ENCODE measurements at places on chromosomes 3 and 15.

DNA sequence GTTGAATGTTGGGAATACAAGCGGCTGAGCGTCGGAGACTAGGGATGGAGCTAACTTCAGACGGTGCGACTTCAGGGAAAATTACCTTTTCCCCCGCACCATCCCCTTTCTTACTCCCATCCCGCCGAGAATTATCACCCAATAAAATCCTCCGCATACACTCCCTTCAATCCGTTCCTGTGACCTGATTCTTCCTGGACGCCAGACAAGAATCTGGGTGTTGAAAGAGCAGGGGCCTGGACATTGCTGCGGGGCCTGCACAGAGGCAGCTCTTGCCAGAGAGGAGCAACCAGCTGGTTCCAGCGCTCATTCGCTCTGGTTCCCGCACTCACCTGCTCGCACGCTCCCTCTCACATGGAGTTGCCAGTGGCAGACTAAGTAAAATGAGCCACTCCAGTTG, 241.9 kb downstream of the ALCAM start:
- no peak for DNase-seq

GRCh38 chr15:87874896-87875711, 381.4 kb downstream of the NTRK3 start:
- no peak for DNase-seq

- DNase-seq, result no peak
Observed at GRCh38 chr3:27166888-27167287, 202.3 kb downstream of the NEK10 start.

GRCh38 chr3:29475854-29476253, 195.0 kb downstream of the RBMS3 start:
- no peak for DNase-seq

DNA sequence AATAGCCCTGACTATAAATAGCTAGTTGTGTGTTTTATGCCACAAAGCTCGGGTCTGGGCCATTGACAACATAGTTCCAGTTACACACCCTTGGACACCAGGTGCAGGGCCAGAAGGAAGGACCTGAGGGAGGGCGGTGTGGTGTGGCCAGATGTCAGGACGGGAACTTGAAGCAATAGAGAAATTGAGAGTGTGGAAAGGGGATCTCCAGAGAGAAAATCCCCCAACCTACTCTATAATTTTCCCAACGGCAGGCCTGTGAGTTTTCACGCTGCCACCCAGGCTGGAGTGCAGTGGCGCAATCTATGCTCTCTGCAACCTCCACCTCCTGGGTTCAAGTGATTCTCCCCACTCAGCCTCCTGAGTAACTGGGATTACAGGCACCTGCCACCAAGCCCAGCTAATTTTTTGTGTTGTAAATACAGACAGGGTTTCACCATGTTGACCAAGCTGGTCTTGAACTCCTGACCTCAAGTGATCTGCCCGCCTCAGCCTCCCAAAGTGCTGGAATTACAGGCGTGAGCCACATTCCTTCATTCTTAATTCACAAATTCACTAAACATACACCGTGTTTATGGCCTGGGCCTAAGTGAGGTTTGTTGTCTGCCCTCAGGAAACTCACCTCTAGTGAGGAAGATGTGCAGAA, 70.8 kb upstream of the KLF13 start:
- DNase-seq, result no peak

GRCh38 chr3:127389420-127389819, 101.6 kb upstream of the PRR20G start:
- DNase-seq, result no peak

DNA sequence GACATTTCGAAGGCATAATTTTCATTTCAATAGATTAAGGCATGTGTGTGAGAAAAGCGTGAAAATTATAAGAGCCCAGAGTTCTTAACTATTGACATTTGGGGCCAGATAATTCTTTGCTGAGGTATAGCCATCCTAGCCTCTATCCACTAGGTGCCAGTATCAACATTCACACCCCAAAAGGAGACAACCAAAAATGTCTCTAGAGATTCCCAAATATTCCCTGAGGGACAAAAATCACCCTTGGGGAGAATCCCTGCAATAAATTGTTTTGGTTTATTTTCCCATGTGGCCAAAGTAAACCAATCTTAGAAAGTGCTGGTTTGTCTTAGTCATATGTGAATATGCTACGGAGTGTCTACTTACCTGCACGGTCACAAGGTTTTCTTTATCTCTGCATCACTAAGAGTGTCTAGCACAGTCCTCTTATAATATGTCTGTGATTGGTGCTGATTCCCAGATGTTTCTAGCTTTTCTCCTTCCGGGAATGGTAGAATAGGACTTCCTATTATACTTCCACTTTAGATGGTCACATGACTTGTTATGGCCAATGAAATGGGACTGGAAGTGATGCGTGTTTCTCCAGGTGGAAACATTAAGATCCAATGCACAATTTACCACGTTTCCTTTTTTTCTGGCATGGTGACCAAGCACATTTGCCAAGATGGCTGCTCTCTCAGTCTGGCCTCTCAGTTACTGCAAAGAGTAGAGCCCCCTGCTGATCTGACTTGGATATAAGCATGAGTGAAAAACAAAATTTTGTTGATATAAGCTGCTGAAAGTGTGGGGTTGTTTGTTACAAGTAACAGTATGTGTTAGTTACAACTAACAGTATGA, 8.0 kb upstream of the KBTBD8 start:
- no peak for DNase-seq

DNA sequence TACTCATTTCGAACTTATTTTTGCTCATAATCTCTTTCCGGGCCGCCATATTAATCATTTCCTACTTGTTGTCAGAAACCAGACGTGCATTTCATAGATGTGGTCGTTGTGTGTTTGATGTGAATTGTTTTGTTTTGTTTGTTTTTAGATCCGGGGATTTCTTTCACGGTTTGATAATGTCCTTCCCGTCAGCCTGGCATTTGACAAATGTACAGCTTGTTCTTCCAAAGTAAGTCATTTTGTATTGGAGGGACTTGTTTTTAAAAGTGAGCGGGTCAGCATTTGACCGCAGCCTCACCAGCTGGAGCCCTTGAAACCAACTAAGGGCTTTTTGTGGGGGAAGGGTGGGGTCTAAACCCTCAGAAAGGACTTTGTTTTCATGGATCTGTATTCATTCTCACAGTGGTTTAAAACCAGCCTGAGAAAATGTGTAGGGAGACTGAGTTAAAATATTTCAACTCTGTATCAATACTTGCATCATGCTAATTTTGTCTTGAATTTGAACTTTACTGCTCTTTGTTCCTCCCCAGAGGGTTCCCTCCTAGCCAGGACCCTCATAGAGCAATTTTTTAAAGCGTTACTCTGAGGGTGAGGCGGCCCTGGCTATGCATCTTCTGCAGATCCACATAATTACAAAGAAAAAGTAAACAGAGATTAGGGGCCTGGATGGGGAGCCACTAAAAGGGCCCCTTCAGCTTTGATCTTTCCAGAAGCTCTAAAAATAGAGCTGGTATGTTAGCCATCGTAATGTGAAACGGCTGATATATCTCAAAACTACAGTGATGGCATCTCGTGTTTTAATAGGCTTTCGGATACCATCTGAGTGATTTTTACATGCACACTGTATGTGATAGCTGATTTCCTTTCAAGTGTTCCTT, 107.9 kb downstream of the ATG7 start:
- DNase-seq, result no peak

DNA sequence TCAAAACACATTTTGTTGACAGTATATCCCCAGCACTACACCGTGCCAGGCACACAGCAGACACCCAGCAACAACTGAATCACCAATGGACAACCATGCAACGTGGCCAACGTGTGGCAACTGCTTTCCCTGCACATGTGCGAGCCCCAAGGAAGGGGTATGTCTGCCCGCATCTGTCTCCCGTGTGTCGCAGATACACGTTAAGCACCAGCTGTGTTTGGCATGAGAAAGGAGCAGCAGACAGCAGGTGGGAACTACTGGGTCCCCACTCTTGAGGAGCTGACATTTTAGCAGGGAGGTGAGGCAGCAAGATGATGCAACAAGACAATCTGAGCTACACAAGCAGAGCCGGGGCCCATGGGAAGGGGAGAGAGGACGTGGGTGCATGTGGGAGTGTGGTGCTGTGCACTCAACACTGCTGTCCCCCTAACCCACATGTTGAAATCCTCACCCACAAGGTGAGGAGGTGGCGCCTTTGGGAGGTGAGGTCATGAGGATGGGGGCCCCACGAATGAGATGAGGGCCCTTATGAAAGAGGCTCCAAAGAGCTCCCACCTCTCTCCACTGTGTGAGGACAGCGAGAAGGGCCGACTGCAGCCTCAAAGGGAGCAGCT, 56.2 kb downstream of the ROPN1B start:
- DNase-seq, result no peak

- no peak for DNase-seq
Observed at GRCh38 chr15:76514282-76514681, 177.7 kb downstream of the ISL2 start.

- DNase-seq, result no peak
Observed at GRCh38 chr15:95836536-95836935, 494.0 kb upstream of the NR2F2 start.

DNA sequence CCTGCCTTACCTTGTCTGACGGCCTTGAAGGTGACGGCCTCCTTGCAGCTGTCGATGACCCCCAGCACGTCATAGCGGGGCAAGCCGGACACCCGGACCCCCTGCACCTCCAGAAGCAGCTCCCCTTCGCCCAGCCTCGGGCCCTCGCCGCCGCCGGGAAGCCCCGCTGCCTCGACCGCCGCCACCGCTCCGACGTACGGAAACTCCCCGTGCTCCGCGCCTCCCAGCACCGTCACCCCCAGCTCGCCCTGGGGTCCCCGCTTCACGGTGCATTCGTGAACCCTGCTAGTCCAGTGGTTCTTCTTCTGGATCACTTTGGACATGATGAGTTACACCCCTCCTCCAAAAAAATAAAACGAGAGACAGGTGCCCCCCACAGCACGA, 740 bp downstream of the MAGI1 start:
- no peak for DNase-seq

DNA sequence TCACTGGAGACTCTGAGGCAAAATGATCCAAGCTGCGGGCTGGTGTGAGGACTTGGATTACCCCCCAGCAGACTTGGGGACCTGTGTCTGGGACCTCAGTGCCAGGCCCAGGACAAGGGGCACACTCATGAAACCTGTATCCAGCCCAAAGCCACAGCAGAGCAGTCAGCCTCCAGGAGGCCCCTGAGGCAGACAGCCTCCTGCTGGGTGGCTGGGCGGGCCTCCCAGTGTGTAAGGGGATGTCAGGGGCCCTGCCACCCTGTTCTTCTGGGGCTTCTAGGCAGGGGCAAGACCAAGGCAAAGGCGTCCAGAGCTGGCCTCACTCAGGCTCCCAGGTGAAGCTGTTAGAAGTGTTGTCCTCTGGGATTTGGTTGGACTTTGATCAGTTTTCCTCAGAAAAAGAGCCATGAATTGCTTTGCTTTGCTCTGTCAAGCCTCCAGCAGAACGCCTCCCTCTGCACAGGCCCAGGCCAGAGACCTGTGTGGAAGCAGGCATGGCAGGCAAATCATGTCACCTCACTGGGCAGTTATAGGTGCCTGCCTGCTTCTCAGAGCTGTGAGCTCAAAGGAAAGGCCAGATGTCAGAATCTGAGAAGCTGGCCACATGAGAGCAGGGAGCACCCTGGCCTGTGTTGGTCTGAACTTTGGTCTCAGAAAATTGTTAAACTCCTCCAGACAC, 77.4 kb downstream of the SMAD6 start:
- no peak for DNase-seq

DNA sequence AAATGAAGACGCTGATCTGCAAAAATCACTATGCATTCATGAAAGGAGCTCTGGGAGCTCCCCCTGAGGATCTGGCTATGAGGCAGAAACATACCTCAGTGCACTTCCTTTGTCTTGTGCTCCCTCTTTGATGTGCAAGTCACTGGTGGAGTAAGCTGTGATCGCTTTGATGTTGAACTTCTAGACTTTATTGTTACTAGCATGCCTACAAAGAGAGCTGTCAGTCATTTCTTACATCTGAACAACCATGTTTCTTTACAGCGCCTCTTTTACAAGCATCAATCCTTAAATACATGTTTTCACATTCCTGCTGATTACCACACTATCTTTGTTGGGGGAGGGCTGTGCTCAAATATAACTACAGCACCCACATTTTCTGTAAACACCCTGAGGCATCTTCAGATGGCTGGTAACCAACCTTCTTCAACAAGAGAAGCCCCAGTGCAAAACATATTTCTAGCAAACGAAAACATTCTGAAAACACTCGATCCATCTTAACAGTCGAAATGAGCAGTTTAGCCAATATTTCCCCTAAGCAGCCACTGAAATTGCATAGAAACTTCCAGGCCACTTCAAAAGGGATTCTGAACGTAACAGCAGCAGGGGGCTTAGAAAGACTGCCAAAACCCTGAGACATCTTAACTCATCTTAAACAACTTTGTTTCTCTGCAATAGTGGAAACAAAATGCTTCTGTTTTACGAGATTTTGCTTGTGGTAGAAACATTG, 101.9 kb upstream of the ICE2 start:
- DNase-seq, result no peak

DNA sequence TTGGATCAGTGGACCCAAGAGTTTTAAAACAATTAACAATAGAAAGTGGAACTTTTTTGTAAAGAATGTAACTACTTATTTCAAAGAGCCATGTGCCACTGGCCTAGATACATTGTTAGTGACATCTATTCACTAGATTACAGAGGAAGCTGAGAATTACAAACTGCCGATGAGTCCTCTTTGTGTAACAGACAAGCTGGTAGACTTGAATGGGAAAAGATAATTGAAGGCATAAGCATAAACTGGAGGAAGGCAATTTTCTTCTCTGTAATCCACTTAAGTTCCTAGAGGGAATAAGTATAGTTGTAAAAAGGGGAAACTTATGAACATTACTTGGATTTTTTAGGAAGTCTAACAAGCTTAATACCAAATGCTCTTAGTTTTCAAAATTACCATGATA, 15.1 kb downstream of the THUMPD3 start:
- no peak for DNase-seq

GRCh38 chr15:66780172-66780972, 78.3 kb downstream of the SMAD6 start:
- DNase-seq, result no peak

DNA sequence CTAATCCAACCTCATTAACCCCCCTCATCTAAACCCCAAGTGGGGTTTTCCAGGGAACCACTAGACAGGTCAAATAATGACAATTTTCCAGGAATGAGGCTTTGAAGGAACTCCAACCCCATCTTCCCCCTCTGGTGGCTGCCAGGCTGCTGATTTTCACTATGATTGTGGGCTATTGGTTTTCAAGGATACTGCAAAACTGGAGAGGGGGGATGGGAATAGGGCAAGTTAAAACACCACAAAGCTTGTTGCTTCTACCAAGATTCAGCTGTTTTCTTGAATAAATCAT, 10.4 kb upstream of the ZNF662 start:
- DNase-seq, result no peak

DNA sequence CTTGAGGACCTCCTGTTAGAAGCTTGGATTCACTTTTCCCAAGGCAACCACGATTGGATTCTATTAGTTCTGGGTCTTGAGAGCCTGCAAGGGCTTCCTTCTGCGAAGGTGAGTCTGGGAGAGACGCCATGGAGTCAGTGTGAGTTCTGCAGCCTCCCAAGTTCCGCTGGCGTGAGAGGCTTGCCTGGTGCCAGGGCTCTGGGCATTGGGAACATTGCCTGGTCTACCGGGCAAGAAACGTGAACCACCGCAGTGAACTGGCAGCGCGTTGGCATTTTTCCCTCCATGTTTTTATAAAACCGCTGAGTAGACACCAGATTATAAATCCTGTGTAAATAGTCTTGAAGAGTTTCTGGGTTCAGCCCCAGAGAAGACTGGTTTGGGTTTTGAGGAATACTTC, 160.9 kb downstream of the IGF1R start:
- DNase-seq, result no peak

GRCh38 chr3:153289334-153289808, 127.3 kb downstream of the RAP2B start:
- DNase-seq, result no peak

GRCh38 chr3:46289966-46290365, 47.7 kb downstream of the CCR3 start:
- no peak for DNase-seq

Measured in activated CD4-positive, alpha-beta T cell treated with anti-CD3 and anti-CD28 coated beads, Interleukin-2, amount 50 U/mL, for 24 hours (primary cell).